Pancreas (tissue), 10 donors: ENCODE measurements at places on chromosomes 16 and 17. TPM values are rescaled to one million over a fixed set of nuclear protein-coding genes. Genes with fewer than 3 reads are reported as not detected.

Gene ATMIN
- 15.3 TPM for total RNA-seq

DNA sequence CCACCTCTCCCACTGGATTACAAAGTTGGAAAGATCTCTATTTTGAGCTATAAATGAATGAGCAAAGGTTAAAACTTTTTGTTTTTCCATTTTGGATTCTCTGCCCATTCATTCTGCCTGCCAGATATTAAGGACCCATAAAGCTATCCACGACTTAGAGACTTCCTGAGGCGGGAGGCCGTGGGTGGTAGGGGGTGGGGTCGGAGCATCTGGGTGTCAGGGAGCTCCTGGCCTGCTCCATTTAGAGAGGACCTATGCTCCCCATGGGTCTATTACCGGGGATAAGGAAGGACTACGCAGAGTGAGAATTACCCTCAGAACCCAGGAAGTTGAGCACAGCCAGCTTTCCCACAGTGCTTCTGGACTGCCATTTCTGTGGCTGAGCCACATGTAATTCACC lies 45.8 kb downstream of the MARF1 start:
- no peak overlapping the region for H3K4me3 ChIP-seq
- no peak for DNase-seq
- H3K27ac ChIP-seq: no peak overlapping the region
- H3K36me3 ChIP-seq: peaks cover 39% of the 10 kb centered on the region
- H3K27me3 ChIP-seq: no peaks in the 10 kb centered on the region
- H3K4me1 ChIP-seq: no peaks in the 10 kb centered on the region

GRCh38 chr17:36938566-36939051 lies 1.3 kb downstream of the LHX1 start:
- H3K4me1 ChIP-seq: peaks cover 8% of the 10 kb centered on the region
- DNase-seq: no peak
- H3K27me3 ChIP-seq: peaks cover 18% of the 10 kb centered on the region
- H3K36me3 ChIP-seq: no peaks in the 10 kb centered on the region

DNA sequence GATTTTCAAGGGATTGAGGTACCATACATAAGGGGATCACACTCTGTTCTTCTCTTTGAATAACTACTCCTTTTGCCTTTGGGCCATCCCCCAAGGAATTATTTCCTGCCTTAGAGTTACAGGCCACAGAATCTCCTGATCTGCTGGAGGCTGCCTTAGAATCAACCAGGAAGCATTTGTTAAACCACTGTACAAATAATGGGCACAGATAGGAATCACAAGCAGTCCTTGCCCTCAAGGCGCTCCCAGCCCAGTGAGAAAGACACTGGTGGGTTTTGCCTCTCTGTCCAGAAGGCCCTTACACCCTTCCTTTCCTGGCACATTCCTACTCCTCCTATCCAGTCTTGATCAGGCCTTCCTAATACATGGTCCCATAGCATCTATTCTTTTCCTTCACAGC lies 45.9 kb downstream of the MRTFB start:
- no peak overlapping the region for H3K4me3 ChIP-seq
- H3K27ac ChIP-seq: no peak overlapping the region
- H3K27me3 ChIP-seq: no peaks in the 10 kb centered on the region
- no peak for DNase-seq
- no peaks in the 10 kb centered on the region for H3K36me3 ChIP-seq

GRCh38 chr16:70747703-70748631 lies 53.0 kb downstream of the VAC14 start:
- H3K4me1 ChIP-seq: peaks cover 19% of the 10 kb centered on the region
- H3K36me3 ChIP-seq: no peaks in the 10 kb centered on the region

Gene TGFB1I1
- total RNA-seq: 3.5 TPM

DNA sequence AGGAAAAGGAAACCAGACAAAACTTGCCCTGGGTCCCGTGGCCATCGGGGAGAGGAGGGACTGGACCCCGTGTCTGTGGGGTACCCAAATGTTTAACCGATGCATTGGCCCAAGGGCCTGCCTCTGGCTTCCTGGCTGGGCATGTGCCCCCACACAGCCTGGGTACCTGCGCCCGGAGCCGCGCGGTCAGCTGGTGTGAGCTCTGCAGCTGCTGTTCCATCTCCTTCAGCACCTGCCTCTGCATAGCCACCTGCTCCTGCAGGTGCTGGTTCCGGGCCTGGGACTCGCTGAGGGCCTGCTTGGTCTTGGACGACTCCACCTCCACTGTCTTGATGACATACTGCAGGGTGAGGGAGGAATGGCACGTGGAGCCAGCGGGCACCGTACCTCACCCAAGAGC lies 31.9 kb downstream of the KIFC3 start:
- no peak overlapping the region for H3K27ac ChIP-seq
- peaks cover 17% of the 10 kb centered on the region for H3K4me1 ChIP-seq
- no peak overlapping the region for H3K4me3 ChIP-seq
- no peaks in the 10 kb centered on the region for H3K27me3 ChIP-seq

GRCh38 chr16:11251525-11252481 lies 4.2 kb downstream of the SOCS1 start:
- H3K27ac ChIP-seq: no peak overlapping the region
- H3K27me3 ChIP-seq: no peaks in the 10 kb centered on the region
- H3K36me3 ChIP-seq: no peaks in the 10 kb centered on the region
- no peaks in the 10 kb centered on the region for H3K4me1 ChIP-seq

DNA sequence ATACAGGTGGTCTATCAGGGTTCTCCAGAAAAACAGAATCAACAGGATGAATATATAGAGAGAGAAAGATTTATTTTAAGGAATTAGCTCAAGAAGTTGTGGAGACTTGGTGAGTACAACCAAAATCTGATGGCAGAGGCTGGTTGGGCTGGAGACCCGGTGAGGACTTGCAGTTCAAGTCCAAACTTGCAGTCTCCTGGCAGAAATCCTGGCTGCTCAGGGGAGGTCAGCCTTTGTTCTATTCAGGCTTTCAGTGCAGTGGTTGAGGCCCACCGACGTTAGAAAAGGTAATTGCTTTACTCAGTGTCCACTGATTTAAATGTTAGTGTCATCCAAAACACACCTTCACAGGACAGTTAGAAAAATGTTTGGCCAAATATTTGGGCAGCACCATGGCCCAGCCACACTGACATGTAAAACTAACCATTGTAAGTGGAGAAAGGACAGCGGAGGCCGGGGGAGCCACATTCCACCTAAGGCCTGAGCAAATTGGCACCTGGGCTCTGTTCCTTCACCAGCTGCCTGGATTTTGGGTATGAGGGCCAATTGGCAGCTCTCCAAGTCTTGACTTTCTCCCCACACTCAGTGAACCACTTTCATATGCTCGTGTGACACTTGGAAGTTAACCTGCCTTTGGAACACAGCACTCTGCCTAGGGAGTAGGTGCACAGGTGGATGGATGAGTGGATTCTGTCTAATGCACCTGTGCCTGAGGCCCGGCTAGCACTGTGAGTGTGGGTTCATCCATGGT lies 54.7 kb downstream of the CACNG5 start:
- H3K27ac ChIP-seq: no peak overlapping the region
- DNase-seq: no peak
- no peaks in the 10 kb centered on the region for H3K4me1 ChIP-seq
- H3K27me3 ChIP-seq: no peaks in the 10 kb centered on the region
- no peak overlapping the region for H3K4me3 ChIP-seq

DNA sequence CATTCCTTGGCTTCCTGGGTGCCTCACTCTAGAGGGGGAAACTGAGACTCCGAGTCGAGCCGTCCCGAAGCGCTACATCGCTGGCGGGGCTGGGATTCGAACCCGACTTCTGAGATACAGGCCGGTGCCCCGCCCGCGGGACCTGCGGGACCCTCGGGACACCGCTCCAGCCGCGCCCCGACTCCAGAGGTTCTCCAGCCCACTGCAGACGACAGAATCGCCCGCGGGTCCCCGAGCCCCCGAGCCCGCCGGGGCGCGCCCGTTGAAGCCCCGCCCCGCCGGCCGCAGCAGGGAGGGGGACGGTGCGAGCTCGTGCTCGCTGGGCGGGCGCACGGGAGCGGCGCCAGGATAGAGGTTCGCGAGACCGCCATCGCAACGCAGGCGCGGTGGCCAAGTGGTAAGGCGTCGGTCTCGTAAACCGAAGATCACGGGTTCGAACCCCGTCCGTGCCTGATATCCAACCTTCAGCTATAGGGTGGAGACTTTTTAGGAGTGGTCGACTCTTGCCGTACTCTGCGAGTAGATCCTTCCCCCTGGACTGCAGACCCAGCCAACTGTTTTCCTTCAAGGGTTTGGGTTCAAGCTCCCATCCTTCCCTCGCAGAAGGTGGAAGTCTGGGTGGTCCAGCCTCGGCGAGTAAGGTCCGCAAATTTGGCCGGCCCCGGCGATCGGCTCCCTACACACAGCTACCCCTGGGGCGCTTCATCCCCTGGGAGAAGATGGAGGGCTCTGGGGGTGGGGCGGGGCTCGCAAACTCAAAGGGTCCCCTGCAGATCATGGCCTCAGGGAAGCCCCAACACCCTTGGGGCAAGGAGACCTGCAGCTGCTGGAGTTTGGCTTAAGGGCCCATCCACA lies 214.6 kb downstream of the MRTFB start:
- H3K4me3 ChIP-seq: peak overlapping the region; percentile 85
- H3K27me3 ChIP-seq: no peaks in the 10 kb centered on the region
- peak overlapping the region; percentile 52 for H3K27ac ChIP-seq
- peak; percentile 97 for DNase-seq
- no peaks in the 10 kb centered on the region for H3K36me3 ChIP-seq

DNA sequence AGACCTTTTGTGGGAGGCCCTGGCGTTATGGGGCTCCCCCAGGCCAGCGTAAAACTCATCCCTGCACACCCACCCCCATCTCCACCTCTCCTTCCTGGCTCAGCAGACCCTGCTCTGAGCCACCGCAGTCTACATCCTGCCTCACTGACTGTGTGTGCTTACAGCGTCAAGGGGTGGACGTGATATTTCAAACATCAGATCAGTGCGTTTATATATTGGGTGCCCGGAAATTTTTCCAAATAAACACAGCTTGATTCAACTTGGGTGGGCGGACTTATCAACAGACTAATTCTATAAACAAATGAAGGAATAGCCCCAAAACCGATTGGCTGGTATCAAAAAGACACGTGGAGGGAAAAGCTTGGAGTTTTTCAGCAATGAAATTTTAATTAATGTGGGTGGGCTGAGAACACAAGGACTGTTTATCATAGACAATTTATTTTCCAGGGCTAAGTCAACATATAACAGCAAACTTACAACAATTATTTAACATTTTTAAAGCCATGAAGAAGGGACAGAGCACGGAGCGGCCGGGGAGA lies at the start of gene FOXL1:
Gene FOXL1, plus strand, starts transcription at position 489 of the 539 bp plus-strand sequence. CDS start 175 bp downstream, outside the sequence.
- H3K27me3 ChIP-seq: peaks cover 9% of the 10 kb centered on the region
- H3K27ac ChIP-seq: no peak within 1 kb of the TSS
- no peak for DNase-seq

Gene NPIPB13
- 0.70 TPM for total RNA-seq

- H3K4me1 ChIP-seq: no peaks in the 10 kb centered on the region
- no peaks in the 10 kb centered on the region for H3K36me3 ChIP-seq
- H3K27ac ChIP-seq: no peak overlapping the region
- H3K27me3 ChIP-seq: no peaks in the 10 kb centered on the region
- H3K4me3 ChIP-seq: no peak overlapping the region
- DNase-seq: no peak
Observed at GRCh38 chr17:68605914-68606313, 4.7 kb upstream of the FAM20A start.

DNA sequence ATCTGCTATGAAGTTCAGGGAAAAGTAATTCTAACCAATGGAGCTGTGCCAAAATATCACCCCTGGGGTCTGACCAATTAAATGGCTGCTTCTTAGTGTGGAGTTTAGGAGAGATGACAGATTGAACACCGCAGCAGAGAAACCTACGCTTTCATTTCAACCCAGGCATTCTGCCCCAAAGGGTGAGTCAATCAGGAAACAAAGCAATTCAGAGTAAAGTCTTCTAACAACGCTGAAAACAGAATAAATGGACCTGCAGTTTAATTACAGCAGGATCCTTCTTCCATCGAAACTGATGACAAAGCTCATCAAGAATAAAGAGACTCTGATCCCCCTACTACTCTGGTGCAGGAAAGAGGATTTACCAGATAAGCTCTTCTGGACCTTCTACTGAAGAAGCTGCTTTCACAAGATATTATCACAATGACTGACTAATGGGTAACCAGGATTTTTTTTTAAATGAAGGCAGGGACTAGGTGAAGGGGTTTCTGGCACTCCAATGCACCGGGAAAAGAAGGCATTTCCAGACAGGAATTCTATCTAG lies 16.7 kb downstream of the RFFL start:
- H3K4me3 ChIP-seq: no peak overlapping the region
- H3K27ac ChIP-seq: peak overlapping the region; percentile 75
- H3K27me3 ChIP-seq: no peaks in the 10 kb centered on the region
- no peak for DNase-seq
- no peaks in the 10 kb centered on the region for H3K36me3 ChIP-seq
